Activated CD8-positive, alpha-beta T cell treated with anti-CD3 and anti-CD28 coated beads, Interleukin-2, amount 10 ng/mL, durations not matched to agents 7 days and 5 days (primary cell): ENCODE measurements at places on chromosomes 13 and 19. TPM values are rescaled to one million over a fixed set of nuclear protein-coding genes. Genes with fewer than 3 reads are reported as not detected.

DNA sequence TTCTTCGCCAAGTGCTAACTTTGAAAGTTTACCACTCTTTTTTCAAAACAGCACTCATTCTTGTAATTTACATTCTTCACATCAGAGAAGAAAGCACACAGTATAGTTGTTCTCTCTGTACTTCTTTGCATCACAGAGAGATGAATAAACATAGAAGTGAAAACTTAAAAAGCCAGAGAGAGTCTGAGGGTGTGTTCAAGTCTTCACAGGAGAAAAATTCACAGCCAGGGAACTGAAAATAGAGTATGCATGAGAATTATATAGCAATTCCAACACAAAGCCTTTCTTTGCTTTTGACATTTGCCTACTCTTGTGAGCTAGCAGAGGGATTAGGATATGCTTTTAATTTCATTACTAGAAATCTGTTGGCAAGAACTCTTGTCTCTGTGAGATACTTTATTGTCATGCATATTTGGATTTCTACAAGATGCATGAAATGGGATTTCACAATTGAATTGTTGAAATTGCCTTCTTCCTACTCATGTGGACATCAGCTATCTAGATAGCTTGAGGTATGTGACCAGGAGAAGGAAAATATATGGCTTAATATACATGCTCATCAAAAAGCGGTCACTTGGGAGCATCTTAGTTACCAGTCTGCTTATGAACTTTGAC, 166.1 kb downstream of the SLC7A1 start:
- no peak for DNase-seq

- DNase-seq = no peak
These were observed 186.1 kb downstream of the GPC6 start for GRCh38 chr13:93412676-93413075.

DNA sequence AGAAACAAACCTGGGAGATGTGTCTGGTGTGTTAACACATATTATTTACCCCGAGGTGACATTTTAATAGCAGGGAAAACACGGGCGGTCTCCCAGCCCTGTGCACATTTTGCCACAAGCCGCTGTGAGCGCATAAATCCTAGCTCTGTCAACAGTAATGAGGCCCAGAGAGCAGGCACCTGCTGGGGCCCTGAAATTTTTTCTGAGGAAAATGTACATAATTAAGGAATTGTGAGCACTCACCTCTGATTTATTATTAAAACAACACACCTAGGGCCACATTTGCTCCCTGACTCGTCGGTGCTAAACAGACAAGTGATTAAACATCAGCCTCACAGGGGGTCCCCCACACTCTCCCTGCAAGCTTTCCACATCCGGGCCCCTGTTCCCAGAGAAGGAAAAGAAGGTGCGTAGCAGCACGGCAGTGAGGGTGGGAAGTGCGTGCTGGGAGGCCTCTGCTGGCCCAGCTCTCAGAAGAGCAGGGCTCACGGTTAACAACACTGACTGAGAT, 616.3 kb downstream of the UQCRFS1 start:
- DNase-seq = no peak

- peak; percentile 76 for DNase-seq
These were observed 112.2 kb upstream of the GPR12 start for GRCh38 chr13:26872525-26873385.

DNA sequence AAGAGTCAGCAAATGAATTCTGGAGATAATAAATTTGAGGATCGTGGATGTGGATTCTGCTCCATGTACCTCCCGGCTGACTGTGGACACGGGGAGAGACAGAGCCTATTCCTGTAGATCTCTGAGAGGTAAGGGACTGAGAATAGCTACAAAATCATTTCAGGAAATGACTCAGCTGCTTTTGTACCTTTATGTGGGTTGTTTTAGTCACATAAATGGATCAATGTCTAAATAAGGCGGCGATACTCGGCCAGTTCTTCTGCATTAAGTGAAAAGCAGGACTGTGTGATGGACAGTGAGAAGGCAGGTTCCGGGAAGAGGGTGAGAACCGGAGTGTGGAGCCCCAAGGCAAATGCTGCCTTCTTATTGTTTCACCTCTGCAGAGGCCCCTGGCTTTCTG, 128.1 kb downstream of the EFNB2 start:
- no peak for DNase-seq

GRCh38 chr13:22099585-22099984, 428.7 kb downstream of the FGF9 start:
- DNase-seq = no peak

- peak; percentile 84 for DNase-seq
These were observed 6.0 kb downstream of the SPRED3 start for GRCh38 chr19:38394488-38394887.

ZFP28 gene
- 6.4 TPM for total RNA-seq

CEACAM6 gene
- not detected for total RNA-seq
